ENCODE measurements at places on chromosomes 1 and 21.

- DNase-seq, result no peak
Observed at GRCh38 chr1:24806588-24806987, 61.3 kb downstream of the CLIC4 start.

- DNase-seq, result no peak
Observed at GRCh38 chr1:115694805-115695204, 53.0 kb downstream of the VANGL1 start.

DNA sequence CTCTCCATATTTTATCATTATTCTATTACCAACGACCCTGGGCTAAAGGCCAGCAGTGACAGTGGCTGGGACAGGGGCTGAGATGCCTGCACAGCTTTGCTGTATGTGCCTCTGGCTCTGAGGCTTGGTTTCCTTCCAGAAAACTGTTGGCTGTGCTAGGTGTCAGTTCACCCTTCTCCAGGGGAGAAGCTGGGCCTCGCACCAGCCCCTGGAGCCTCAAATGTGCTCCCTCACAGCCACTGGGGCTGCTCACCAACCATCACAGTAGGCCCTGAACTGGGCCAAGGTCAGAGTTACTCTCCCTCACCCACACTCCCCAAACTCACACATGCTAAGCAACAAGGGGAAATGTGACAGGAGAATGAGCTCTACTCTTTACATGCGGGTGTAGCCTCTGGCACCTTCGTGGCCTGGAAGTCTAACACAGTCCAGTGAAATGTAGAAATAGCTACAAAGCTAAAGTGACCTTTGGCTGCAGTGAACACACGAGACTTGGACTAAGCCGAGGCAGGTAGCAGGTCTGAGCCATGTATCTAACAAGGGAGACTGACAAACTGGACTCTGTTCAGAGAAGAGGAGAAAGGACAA is 4.7 kb upstream of the CD160 start:
- no peak for DNase-seq

DNA sequence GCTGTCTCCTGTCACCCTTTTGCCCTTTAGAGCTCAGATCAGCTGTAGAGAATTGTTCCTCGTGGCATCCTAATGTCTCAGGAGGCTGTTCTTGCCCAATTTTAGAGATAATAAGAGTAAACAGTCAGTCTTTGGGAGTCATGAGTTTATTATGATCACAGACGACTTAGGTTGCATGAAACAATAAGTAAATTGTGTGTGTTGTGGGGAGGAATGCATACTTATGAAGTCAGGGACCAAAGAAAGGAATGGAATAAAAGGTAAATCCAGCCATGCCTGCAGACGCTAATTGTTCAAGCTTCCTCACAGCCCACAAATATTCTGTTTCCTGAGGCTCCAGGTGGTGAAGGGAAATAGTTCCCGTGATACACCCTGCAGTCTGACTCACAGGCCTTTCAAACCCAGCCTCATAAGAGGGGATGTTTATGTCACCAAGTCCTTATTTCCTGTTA is 897 bp downstream of the EPHX4 start:
- no peak for DNase-seq

GRCh38 chr1:168086438-168086837 is 50.3 kb downstream of the GPR161 start:
- DNase-seq, result no peak

DNA sequence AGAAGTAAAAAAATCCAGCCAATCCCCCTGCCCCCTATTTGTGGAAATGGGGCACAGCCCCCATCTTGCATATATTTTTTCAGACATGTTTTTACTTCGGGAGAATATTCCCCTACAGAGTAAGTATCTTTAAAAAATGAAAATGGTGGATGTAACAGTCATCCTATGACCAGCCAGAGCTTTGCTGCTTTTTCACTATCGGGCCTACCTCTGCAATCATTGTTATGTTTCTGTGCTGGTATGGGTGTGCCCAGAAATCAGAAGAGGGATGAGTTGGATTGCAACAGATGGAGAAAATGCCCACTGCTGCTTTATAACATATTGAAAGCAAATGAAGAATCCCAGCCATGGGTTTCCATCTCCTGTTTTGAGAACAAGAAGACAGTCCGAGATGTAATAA is 2.9 kb downstream of the CD247 start:
- no peak for DNase-seq

- DNase-seq, result no peak
Observed at GRCh38 chr21:33966324-33966949, 50.8 kb upstream of the ATP5PO start.

DNA sequence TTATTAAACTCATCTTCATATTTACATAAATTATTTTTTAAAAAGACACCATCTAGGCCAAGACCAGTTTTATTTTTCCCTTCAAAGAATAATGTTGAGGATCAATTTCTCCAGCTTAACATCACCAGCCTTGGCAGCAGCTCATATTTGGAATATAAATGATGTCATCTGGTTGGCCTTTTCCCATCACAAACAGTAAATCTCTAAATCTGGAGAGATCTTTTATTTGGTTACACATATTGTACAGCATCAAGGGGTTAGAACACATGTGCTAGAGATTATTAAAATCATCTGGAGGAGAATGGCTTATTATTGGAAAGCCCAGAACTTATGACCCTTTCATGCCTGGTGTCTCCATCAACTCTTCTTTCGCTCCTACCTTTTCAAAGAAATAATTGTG is 508.8 kb downstream of the PLPP3 start:
- no peak for DNase-seq

DNA sequence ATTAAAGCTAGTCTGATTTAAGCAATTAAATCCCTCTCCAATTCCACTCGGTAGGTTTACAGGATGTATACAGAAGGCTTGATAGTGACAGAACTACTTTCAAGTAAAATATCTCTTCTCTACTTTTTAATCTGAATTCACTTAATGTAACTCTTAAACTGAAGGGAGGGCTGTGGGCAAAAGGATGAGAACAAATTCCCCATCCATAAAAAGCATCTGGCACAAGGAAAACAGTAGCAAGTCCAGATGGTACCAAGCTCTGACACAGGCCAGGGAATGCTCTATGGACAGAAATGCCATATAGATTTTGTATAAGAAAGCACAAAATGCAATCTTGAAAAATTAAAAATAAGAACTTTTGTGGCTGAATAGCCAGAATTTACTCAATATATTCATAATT is 53.1 kb upstream of the USH2A start:
- DNase-seq, result no peak

DNA sequence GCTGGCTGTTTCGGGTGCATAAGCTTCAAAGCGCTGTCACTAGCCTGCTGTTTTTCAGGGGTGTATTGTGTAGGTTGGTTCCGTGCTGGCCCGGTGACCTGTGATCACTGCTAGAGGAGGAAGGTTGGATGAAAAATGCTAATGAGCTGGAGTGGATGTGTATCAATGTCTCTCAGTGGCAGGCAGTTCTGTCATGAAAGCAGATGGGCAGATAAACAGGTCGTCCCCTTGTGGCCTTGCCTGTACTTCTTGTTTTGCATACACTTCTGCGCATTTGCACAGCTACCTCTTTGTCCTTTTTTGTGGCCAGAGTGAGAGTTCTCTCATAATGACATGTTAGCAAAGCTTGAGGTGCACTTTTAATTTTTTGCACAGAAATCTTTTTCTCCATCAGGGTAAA is 2.9 kb downstream of the SELENON start:
- DNase-seq, result no peak

- no peak for DNase-seq
Observed at GRCh38 chr1:106875622-106876021, 180.9 kb upstream of the PRMT6 start.

GRCh38 chr1:73066866-73067265 is 784.5 kb upstream of the NEGR1 start:
- DNase-seq, result no peak

DNA sequence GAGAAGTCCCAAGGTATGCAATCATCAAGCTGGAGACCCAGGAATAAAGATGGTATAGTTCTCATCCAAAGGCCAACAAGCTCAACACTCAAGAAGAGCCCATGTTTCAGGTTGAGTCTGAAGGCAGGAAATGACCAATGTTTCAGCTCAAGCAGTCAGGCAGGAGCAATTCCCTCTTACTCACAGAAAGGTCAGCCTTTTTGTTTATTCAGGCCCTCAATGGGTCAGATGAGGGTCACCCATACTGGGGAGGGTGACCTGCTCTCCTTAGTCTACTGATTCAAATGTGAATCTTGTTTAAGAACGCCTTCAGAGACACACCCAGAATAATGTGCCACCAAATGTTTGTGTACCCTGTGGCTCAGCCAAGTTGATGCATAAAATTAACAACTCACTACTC is 262.4 kb downstream of the USP25 start:
- DNase-seq, result no peak

DNA sequence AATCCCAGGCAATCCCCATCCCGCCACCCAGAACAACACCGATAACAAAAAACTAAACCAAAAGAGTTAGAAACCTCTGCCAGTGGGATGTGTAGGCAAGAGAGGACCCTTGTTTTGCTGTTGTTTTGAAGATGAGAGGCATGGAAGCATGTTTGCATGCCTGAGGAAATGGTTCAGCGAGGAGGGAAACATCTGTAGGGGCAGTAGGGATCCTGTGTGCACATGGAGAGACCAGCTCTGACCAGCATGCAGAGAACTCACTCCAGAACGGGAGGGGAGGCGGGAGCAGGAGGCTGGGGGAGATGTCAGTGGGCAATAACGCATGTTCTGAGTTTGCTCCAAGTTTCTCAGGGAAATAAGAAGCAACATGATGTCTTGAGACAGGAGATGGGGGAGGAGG is 5.3 kb downstream of the CLDN14 start:
- no peak for DNase-seq

DNA sequence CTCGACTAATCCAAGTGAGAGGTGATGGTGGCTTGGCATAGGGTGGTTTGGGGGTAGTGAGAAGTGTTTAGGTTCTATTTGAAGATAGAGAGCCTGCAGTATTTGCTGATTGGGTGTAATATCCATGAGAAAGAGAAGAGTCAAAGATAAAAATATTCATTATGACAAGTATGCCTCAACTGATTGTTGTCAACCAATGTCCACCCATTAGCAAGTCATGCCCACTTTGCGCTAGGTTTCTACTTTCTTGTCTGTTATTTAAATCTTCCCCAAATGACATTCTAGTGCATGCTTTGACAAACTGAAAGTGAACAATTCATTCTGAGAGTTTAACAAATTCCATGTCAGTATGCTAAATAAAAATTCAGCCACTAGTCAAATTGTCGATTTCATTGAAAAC is 3.8 kb upstream of the XCL1 start:
- DNase-seq, result no peak

DNA sequence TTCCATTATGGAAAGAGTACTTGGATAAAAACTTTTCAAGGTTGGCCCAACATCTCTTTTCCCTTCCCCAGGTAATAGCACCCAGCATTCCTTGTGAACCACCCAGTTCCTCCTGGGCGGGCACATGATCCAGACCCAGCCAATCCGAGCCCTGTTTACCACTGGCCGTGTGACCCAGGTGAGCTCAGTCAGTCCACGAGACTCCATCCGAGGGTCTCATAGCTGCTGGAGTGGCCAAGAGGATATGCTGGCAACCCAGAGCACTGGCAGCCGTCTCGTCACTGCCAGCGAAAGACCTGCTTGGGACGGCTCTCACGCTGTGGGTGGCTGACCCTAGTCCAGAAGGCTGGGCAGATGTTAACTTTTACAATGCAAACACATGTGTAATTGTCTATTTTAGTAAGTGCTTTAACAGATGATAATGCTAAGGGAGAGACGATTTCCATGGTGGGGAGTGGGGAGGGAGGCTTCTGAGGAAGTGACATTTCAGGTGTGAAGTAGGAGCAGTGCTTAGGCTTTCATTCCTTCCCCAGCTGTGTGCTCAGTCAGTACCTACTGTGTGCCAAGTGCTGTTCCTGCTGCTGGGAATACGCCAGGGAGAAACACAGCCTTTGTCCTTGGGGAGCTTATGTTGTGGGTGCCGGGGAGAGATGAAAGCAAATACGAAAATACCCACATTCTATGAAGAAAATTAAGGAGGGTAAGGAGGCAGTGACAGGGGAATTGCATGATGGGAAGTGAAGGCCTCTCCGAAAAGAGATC is 24.5 kb downstream of the PARK7 start:
- no peak for DNase-seq

DNA sequence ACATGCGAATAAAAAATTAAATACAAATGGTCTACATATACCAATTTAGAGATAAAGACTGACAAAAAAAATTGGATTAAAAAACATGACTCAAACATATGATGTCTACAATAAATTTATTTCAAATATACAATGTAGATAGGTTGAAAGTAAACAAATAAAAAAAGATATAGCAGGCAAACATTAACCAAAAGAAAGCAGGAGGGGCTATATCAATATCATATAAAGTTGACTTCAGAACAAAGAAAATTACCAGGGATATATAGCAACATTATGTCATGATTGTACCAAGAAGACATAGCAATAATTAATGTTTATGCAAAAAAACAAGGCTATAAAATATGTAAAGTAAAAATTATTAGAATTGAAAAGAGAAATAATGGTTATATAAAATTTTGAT is 49.9 kb upstream of the INSL5 start:
- DNase-seq, result no peak

- DNase-seq, result no peak
Observed at GRCh38 chr1:241736387-241736786, 84.3 kb downstream of the WDR64 start.

GRCh38 chr1:244241438-244241837 is 190.4 kb downstream of the ZBTB18 start:
- no peak for DNase-seq

GRCh38 chr1:75392278-75392677 is 218.6 kb downstream of the SLC44A5 start:
- no peak for DNase-seq

DNA sequence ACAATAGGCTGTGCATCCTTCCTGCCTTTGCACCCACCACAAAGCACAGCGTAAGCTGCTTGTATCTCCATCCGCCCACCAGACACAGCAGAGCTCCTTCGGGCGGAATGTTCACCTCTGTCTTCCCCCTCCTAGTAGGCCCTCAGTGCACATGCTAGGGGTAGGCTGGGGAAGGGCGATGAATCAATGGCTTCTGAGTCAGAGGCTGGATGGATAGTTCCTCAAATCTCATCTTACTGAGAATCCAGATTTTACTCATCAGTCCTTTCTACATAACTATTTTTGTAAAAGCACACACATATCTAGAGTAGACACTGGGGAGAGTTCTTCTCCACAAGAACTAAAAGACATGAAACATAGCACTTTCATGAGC is 73.8 kb downstream of the BCAR3 start:
- peak; percentile 37 for DNase-seq

DNA sequence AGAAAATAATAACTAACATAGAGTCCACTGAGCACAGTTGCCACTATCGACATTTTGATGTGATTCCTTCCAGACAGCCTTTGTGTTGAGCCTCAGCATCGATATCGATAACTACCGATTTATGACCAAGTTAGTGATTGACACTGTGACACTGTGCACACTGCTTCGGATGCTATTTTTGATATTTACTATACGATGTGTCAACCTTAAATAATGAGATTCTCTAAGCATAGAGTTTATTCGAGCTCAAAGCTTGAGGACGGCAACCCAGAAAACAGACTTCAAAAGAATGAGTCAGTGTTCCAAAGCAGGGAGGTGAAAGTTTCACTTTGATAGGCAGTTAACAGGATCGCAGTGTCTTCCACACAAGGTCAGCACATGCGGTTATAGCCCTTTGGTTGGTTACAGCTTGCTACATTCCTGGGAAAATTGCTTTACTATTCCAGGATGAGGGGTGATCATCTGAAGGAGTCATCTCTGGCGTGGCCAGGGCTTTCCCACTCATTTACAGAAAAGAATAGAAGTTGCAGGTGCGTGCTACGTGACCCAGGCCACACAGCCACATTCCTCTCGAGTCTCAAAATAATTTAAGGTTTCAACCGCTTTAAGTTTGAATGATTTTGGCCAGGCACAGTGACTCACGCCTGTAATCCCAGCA is 53.6 kb upstream of the EFHD2 start:
- no peak for DNase-seq

Data from stimulated activated CD4-positive, alpha-beta T cell treated with anti-CD3 and anti-CD28 coated beads, Interleukin-12 subunit alpha, Interleukin-12 subunit beta, amount 100 ng/mL, for 24 hours (primary cell).